Kasumi-1 (cell line): ENCODE measurements at places on chromosomes 4 and X.

GRCh38 chrX:119093991-119094735 is 21.4 kb downstream of the CT47C1 start:
- no peak for DNase-seq

- no peak for DNase-seq
Observed at GRCh38 chrX:20506739-20507138, 240.0 kb upstream of the RPS6KA3 start.

DNA sequence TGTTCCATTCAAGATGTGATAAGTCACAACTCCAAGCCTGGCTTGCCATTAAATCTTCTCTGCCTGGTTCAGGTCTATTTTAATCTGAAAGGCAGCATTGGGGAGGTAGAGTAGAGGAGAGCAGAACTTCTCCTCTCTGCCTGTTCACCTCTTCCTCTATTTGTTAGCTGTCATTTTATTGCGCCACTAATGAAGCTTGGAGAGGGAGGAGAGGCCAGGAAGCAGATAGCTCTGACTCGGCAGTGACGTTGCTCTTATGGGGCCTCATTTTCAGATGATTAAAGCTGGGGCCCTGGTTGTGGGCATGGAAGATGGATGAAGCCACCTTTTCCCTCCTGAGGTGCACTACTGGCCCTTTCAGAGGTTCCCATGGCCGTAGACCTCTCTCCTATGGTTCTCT is 207.3 kb downstream of the MID1IP1 start:
- peak; percentile 22 for DNase-seq

GRCh38 chr4:162499478-162499877 is 335.7 kb upstream of the FSTL5 start:
- peak; percentile 34 for DNase-seq

GRCh38 chr4:119525771-119526712 is 102.6 kb downstream of the PDE5A start:
- DNase-seq: no peak

- peak; percentile 57 for DNase-seq
Observed at GRCh38 chr4:5033281-5033841, 14.1 kb upstream of the CYTL1 start.
